ENCODE measurements at places on chromosomes 6 and 20.
A peak's percentile ranks its signal among the peaks of the same experiment; 100 is the strongest.

- DNase-seq = no peak
Measured at GRCh38 chr6:125670568-125670967, 78.9 kb upstream of the HEY2 start.

DNA sequence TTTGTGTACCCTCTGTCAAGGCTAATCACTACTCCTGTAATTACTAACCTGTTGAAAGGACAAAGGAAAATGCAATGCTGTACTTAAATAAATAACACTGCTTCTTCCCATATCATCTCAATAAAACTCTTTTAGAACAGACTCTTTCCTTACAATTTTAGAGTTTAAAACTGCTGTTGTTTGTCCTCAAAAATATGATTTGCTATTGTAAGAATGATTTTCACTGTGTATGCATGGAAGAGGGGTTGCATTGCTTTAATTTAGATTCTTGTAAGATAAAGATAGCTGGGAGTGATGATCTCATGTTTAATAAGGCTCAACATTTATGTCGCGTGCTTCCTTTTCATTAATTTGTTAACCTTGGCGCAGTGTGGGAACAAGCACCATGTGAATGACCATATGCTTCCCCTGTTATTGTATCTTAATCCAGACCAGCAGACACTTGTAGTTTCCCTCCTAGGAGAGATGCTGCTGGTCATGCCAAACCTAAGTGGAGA is 89.8 kb upstream of the ATXN1 start:
- DNase-seq = no peak

- no peak for DNase-seq
Measured at GRCh38 chr6:128337619-128338018, 182.8 kb downstream of the PTPRK start.

- no peak for DNase-seq
Measured at GRCh38 chr6:56932910-56933477, 21.9 kb upstream of the BEND6 start.

- DNase-seq = no peak
Measured at GRCh38 chr6:88004707-88005106, 42.9 kb upstream of the SPACA1 start.

DNA sequence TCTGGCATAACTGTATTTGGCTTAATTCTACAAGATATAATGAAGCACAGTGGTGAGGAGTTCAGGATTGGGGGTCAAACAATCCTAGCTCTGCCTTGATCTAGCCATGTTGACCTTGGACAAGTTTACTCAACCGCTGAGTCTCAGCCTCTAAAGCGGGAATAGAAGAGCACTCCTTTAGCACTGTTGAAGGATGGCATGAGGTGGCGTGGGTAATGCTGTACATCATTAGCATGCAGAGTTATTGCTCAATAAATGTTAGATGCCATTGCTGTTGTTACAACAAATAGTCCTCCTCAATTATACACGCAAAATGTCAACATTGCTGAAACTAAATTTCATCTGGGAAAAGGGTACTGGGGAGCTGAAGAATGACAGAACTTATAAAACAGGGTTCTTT is 78.6 kb downstream of the KIF13A start:
- DNase-seq = no peak

GRCh38 chr6:116948533-116949304 is 71.7 kb downstream of the RFX6 start:
- no peak for DNase-seq

DNA sequence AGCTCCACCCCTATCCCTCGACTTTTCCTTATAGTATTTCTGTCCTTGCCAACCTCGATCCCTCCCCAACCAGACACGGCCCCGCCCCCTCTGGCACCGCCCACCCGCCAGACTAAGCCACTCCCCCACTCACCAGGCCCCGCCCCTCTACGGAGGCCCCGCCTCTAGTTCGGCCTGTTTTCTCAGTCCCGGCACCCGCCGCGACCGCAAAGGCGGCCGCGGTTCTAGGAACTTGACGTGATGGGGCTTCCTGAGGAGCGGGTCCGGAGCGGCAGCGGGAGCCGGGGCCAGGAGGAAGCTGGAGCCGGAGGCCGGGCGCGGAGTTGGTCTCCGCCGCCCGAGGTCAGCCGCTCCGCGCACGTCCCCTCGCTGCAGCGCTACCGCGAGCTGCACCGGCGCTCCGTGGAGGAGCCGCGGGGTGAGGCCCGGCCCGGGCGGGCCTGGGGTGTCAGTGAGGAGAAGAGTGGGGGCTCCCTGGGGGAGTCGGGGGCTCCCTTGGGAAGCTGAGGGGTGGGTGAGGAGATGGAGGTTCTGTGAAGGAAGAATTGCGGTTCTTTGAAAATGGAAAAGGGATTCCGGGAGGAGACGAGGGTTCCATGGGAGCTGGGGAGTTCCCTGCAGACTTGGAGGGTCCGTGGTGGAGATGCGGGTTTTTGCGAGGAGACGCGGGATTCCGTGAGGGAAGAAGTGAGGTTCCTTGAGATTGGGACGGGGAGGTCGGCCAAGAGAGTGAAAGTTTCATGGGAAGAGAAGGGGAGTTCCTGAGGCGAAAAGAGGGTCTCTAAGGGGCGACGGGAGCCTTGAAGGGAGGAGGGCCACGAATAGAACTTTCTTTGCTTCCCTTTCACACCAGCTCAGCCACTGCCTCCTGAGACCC is at the start of gene ACSS2:
ACSS2 (plus strand) TSS at position 207 of the 877 bp plus-strand sequence; CDS start at position 241, 34 bp downstream.
- peak; percentile 100 for DNase-seq

GRCh38 chr6:99136488-99136887 is 188.7 kb upstream of the FBXL4 start:
- DNase-seq = no peak

Data from liver (tissue), 10 donors.